ENCODE measurements at places on chromosomes 5 and 9.

DNA sequence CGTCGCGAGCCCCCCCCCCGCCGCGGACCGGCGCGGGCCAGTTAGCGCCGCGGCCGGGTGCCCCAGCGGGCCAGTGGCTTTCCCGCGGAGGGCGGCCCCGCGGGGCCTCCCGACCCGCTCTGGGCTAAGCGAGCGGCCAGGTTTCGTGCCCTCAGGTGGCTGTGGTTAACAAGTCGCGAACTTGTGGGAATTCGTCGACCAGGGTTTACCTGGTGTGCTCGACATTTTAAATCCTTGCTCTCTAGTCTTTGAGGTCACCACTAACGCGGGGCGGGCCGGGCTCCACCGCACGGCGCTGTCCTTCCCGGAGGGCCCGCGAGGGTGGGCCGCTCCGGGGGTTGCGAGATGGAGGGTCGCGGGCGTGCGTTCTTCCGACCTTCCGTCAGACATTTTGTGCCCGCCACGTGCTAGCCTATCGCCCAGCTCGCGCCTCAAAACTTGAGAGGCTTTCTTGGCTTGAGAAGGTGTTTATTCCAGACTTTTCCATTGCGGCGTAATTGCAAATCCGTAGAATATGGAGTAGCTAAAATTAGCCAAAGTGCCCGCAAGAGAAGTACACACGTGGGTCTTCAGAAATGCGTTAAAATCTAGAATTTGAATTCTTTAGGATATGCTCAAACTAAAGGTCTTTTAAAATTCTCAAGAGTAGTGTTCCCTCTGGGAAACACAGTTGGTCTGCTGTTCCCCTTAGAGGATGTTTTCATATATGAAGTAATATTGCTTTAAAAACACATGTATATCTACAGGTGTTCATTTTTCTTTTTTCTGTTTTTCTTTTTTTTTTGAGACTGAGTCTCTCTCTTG is 2.1 kb downstream of the ANP32B start:
- DNase-seq = peak; percentile 6

GRCh38 chr5:123170816-123171215 is 81.8 kb downstream of the PRDM6 start:
- DNase-seq = no peak

GRCh38 chr5:135087950-135088349 is 53.9 kb upstream of the PITX1 start:
- DNase-seq = no peak

DNA sequence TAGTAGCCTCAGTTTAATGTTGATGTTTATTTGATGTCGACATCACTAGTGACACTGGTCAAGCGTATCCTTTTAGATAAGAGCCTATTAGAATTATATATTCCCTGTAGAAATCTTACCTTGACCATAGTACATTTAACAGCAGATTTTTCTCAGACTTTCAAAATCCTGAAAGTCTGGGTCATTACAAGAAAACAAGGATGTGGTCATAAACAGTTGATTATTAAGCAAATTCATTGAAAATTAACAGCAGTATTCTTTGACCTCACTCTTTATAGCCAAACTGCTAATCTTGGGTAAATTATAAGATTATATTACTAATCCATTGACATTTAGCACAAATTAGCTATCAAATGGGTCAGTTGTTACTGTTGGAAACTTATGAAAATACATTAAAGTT is 83.4 kb downstream of the GHR start:
- DNase-seq = no peak

DNA sequence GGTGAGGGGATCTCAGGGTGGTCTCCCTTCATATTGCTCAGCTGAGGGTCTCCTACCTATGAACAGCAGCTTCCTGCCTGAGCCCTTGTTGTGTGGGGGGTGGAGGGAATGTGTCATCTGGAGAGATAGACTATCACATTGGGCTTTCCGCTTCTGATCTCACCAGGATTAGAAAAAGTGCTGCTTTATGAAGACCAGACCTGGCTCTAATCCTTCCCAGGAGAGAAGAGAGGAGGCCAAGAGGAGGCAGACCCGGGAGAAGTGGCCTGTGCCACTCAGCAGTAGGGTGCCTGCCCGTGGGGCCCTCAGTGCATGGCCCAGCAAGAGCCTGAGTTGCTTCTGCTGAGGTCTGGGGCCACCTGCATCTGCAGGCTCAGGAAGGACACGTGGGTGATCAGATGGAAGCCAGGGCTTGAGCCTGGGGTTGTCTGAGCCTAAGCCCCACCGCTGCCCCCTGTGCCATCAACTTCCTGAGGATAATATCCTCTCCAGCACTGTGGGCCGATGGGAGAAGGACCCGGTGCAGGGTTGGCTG is 22.1 kb upstream of the COL5A1 start:
- DNase-seq = no peak

GRCh38 chr5:162096448-162096847 is 28.9 kb downstream of the GABRG2 start:
- DNase-seq = no peak

DNA sequence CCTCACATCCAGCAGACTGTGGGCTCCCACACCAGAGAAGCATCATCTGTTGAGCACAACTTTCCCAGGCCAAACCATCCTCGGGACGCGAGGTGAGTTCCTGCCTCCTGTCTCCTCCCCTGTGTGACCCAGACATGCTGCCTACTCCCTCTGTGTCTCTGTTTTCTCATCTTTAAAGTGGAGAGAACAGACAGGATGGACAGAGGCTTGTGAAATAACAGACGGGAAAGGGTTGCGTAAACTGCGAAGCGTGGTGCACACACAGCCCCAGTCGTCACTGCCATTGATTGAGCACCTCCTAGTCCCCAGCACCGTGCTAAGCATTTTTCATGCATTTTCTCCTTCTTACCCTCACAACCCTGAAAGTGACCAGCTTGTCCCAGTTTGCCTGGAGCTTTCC is 52.1 kb upstream of the LMX1B start:
- no peak for DNase-seq

GRCh38 chr5:59367791-59368394 is 525.6 kb downstream of the PDE4D start:
- peak; percentile 72 for DNase-seq

DNA sequence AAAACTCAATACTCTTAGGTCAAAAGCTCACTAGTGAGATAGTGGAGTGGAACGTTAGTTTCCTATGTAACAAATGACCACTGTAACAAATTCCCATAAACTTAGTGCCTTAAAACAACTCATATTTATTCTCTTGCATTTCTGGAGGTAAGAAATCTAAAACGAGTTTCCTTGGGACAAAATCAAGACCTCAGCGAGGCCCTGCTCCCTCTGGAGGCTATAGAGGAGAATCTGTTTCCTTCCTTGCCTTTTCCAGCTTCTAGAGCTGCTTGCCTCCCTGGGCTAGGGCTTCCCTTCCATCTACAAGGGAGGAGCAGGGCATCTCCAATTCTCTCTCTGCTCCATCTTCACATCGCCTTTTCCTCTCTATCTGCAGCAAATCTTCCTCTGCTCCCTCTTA is 32.0 kb downstream of the SEMA5A start:
- DNase-seq = peak; percentile 11

- DNase-seq = no peak
Measured at GRCh38 chr5:141345327-141345726, 1.7 kb downstream of the PCDHGA3 start.

GRCh38 chr9:7336356-7337065 is 463.1 kb downstream of the DMAC1 start:
- DNase-seq = no peak

DNA sequence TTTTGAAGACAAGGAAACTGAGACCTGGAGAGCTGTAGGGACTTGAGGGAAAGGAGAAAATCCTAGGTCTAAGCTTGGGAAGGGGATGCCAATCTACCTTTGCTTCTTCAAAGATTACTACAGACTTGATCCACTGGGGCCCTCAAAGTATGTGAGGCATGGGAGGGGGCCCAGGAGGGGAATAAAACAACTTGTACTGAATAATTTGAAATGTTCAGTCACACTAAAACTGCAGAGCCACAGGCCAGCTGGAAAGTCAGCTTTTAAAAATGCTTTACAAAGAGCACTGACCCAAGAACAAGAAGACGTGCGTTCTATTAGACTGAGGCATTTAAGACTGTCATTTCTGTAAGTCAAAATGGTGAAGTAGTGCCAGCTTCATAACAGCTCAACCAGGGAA is 13.6 kb downstream of the IL33 start:
- no peak for DNase-seq
